ENCODE measurements at places on chromosomes 4 and X.

DNA sequence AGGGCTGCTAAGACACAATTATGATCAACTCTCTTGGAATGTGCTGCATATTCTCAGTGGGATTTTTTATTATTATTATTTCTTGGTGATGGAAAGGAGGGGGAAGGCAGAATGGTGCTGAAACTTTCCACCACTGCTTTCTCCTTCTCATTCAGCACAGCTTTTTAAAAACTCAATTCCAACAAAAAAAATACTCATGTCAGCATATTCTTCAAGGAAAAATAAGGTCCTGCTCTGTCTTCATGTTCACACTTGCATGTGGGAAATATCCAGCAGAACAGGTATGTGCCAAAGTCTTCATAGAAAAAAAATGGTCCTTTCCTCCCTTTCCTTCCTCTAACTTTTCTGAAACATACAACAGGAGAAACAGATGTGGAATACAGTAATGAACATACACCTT lies 144.0 kb upstream of the ADAMTS3 start:
- DNase-seq: no peak

DNA sequence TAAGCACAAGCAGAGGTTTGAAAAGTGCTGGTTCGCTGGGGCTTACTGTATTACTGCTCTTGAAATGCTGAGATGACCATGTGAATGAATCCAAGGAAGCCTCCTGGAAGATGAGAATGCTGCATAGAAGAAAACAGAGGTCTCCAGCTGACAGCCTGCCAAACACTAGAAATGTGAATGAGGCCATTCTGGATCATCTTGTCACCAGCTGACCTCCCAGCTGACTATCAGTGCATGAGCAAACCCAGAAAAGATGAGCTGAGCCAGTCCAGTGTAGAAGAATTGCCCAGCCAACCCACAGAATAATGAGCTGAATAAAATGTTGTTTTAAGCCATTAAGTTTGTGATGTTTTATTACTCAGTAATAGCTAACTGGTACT lies 49.1 kb upstream of the DYNLT3 start:
- DNase-seq: no peak

DNA sequence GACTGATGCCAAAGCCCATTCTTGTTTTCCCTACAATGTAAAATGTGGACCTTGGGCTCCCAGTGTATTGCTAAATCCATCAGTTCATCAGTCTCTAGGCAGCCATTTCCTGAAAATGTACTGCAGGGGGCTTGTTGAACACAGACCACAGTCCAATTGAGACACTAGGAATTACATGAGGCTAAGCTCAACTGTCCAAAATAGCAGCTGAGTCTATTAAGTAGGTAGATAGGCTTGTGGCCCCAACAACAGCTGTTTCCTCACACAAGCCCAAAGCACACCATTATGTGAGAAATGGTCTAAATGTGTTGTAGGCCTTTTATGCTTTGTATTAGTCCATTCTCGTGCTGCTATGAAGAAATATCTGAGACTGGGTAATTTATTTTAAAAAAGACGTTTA lies 60.0 kb upstream of the PAK3 start:
- no peak for DNase-seq

- DNase-seq: no peak
Observed at GRCh38 chr4:104210420-104210819, 284.3 kb downstream of the CXXC4 start.

DNA sequence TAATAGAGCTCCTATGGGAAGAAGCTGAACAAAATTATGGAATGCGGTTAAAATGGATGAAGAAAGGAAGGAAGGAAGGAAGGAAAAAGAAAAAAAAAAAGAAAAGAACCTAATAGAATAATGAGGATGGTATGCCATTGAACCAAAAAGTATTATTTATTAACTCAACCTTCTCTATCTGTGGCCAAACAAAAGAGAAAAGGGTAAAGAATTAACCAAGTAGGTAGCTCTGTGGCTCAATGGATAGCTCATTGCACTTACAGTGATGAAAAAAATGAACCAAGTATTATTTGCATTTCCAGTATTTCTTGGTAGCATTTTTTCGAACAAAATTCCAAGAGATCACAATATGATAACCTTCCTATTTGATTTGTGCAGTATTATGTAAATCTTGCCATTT lies 56.9 kb upstream of the SLC39A8 start:
- DNase-seq: no peak
